Endothelial cell (in vitro differentiated cells): ENCODE measurements at places on chromosomes 4 and X.

- DNase-seq, result no peak
- H3K4me3 ChIP-seq, result no peak overlapping the region
- peaks cover 1% of the 10 kb centered on the region for H3K27me3 ChIP-seq
- H3K36me3 ChIP-seq, result no peaks in the 10 kb centered on the region
- H3K4me1 ChIP-seq, result peaks cover 3% of the 10 kb centered on the region
- no peak overlapping the region for H3K27ac ChIP-seq
Observed at GRCh38 chr4:100059467-100059866, 109.4 kb upstream of the H2AZ1 start.

DNA sequence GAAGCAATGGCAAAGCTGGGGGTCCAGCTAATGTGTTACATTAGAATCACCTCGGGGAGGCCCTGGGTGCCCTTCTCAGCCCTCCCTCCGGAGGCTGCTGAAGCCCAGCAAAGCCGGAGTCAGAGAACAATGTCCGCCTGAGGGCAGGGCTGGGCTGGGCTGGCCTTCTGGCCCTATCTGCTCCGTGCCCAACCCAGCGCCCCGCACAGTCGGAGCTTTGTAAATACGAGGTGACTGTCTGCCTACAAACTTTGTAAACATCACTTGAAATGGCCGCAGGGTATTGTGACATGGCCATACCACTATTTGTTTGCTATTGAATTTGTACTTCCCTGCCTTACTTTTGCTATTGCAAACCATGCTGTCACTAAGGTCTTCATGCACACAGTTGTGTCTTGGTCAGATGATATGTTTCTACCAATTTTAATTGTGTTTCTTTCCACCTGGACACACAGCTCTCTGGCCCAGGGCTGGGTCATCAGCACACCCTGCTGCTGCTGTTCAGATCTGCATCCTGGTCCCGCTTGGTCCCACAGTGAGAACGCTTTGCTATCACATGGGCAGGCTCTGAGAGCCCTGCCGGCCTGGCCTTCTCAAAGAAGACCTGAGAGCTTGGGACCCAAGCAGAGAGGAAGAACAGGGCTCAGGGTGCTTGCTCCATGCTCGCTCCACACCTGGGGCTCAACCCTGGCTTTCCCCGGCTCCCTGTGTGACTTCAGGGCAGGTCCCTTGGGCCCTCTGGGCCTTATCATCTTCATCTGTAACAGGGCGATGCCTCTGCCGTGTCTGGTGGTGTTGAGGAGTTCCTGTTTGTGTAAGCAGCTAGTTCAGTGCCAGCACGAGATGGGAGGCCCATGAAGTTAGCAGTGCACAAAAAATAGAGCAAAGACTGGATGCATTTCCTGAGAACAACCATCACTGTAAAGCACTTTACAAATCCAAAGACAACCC, 2.3 kb downstream of the S100P start:
- H3K36me3 ChIP-seq, result no peaks in the 10 kb centered on the region
- peaks cover 3% of the 10 kb centered on the region for H3K27me3 ChIP-seq
- H3K4me1 ChIP-seq, result peaks cover 21% of the 10 kb centered on the region
- no peak overlapping the region for H3K4me3 ChIP-seq
- no peak for DNase-seq

DNA sequence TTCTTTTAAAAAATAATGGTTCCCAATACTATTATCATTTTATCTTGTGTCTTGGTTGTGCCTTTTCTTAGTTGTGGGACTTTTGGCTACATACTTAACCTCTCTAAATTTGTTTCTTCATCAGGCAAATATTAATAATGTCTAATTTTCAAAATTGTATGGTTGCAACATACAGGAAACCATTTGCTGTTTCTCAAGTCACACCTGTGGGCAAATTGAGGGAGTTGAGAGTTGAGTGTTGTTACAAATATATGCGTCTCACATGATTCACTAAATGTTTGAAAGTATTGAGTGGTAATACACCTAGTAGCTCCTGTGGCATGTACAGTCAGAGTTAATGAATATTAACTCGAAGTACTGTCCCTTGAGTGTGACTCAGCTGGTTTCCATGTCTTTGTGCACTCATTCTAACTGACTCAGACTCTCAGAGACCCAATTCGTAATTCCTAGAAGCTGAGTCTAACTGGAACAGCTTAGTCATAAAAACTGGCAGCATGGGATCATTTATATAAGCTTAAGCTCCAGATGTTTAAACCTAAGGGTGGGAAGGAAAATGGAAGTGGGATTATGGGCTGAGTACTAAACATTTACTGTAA, 802.4 kb downstream of the TRIML1 start:
- H3K27ac ChIP-seq, result no peak overlapping the region
- no peak overlapping the region for H3K4me3 ChIP-seq

DNA sequence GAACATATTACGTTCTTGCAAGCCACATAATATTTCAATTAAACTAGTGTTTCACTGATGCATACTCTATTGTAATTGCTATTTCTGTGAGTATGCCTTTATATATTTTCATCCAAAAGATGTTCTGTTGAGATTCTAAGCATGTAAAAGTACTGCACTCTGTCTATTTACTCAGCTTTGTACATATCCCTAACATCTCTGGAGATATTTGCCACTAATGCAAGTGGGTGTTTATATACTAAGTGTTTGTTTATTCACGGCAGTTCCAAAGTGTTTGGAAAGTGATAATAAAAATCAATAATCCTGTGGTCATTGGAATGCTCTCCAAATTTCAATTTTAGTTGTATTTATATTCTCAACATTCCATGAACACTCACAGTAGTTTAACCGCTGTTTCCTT, 1989.0 kb downstream of the C4orf33 start:
- no peak for DNase-seq
- no peak overlapping the region for H3K4me3 ChIP-seq
- H3K4me1 ChIP-seq, result no peaks in the 10 kb centered on the region
- H3K27ac ChIP-seq, result no peak overlapping the region

- H3K27ac ChIP-seq, result peak overlapping the region; percentile 92
- H3K27me3 ChIP-seq, result no peaks in the 10 kb centered on the region
- no peak overlapping the region for H3K4me3 ChIP-seq
Observed at GRCh38 chr4:138912704-138913340, 102.8 kb upstream of the NOCT start.

- no peak overlapping the region for H3K4me3 ChIP-seq
- DNase-seq, result no peak
- H3K27me3 ChIP-seq, result no peaks in the 10 kb centered on the region
- H3K27ac ChIP-seq, result no peak overlapping the region
- H3K36me3 ChIP-seq, result no peaks in the 10 kb centered on the region
Observed at GRCh38 chrX:75547783-75548182, 24.9 kb upstream of the ZDHHC15 start.

- H3K27me3 ChIP-seq, result peaks cover 3% of the 10 kb centered on the region
- H3K36me3 ChIP-seq, result peaks cover 37% of the 10 kb centered on the region
- H3K4me1 ChIP-seq, result no peaks in the 10 kb centered on the region
- H3K27ac ChIP-seq, result no peak overlapping the region
- no peak overlapping the region for H3K4me3 ChIP-seq
Observed at GRCh38 chr4:5626913-5627312, 81.4 kb downstream of the EVC2 start.

DNA sequence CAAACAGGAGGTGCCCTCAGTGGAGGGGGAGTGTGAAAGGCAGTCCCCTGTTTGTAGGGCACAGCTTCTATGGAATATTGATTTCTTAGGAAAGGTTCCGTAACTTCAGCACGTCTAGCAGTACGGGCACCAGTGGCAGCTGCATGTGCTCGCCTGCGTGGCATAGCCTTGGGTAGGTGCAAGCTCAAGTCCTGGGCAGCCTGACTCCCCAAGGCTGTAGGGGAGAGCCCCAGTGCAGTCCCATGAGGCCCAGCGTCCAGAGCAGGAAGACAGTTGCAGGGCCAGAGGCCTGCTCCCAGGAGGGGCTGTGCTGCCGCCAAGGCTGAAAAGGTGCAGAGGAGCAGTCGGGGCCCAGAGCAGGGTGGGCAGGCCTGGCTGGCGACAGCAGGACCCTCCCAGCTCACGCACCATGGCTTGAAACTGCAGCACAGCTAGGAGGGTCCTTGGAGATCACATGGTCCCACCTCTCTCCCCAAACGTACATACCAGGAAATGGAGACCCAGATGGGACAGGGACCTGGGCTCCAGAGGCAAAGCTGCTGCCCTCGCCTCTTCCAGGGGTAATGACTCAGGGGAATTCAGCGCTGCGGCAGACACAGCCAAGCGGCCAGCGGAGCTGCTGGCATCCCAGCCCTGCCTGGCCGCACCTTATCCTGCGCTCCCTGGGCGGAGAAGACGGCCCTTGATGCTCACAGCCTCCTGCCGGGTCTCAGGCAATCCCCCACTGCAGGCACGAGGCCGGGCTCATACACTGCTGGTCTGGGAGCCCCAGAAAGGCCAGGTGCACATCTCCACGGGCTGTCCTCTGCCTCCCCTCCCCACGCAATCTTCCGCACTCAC, 6.0 kb upstream of the DUSP9 start:
- H3K27ac ChIP-seq, result no peak overlapping the region
- H3K27me3 ChIP-seq, result peaks cover 10% of the 10 kb centered on the region
- DNase-seq, result no peak

DNA sequence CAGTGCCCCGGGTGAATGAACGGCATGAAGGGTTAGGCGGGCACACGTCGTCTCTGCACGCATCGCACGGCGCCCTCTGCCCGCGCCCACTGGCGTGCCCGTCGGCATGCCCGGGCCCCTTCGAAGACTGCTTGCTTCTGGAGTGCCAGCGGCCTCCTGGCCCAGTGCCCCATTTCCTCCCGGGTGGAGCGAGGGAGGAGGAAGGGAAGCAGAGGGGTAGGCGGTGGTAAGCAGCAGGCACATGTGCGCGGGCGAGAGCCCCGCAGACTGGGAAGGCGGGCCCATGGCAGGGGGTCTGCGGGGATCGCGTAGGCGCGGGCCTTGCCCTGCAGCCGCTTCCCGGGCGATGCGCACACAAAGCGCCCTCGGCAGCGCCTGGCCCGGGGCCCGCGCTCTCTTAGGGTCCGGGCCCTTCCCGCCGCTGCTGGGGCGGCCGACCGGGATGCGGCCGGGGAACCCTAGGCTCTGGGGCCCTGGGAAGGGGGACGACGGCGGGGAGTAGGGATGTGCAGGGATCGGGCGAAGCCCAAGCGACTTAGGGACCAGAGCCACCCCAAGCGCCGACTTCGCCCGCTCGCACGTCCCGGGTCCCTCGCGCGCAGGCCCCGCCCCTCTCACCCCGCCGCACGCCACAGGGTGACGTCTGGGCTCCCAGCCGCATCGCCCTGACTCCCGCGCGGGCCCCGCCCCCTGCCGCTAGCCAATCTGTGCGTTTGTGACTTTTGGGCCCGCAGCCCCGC, 866 bp upstream of the EMD start:
- peaks cover 8% of the 10 kb centered on the region for H3K4me1 ChIP-seq
- H3K4me3 ChIP-seq, result no peak overlapping the region
- no peaks in the 10 kb centered on the region for H3K36me3 ChIP-seq
- peak; percentile 16 for DNase-seq
- H3K27me3 ChIP-seq, result peaks cover 2% of the 10 kb centered on the region

GRCh38 chr4:113820108-113820507, 58.6 kb upstream of the CAMK2D start:
- H3K4me3 ChIP-seq, result no peak overlapping the region
- no peaks in the 10 kb centered on the region for H3K27me3 ChIP-seq
- peaks cover 4% of the 10 kb centered on the region for H3K4me1 ChIP-seq
- DNase-seq, result no peak

- H3K27me3 ChIP-seq, result peaks cover 3% of the 10 kb centered on the region
- no peak overlapping the region for H3K4me3 ChIP-seq
- H3K36me3 ChIP-seq, result no peaks in the 10 kb centered on the region
- no peak for DNase-seq
- H3K27ac ChIP-seq, result peak overlapping the region; percentile 91
- peaks cover 33% of the 10 kb centered on the region for H3K4me1 ChIP-seq
Observed at GRCh38 chr4:38161208-38162113, 201.3 kb downstream of the PTTG2 start.

DNA sequence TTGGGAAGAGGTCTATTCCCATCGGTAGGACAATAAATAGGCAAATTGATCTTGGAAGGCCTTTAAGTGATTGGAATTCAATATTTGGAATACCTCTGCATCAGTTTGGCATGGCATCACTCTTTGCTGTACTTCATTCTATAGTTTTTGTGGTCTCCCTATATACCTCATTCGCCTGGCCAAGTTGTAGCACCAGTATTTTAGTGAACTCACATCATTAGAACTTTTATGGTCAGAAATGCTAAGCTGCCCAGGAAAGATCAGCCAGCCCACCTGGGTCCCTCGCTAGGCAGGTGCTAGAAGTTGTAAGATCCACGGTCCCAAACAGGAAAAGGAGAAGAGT, 40.3 kb downstream of the ZCCHC13 start:
- no peak for DNase-seq
- no peak overlapping the region for H3K27ac ChIP-seq
- no peak overlapping the region for H3K4me3 ChIP-seq
- H3K27me3 ChIP-seq, result no peaks in the 10 kb centered on the region

DNA sequence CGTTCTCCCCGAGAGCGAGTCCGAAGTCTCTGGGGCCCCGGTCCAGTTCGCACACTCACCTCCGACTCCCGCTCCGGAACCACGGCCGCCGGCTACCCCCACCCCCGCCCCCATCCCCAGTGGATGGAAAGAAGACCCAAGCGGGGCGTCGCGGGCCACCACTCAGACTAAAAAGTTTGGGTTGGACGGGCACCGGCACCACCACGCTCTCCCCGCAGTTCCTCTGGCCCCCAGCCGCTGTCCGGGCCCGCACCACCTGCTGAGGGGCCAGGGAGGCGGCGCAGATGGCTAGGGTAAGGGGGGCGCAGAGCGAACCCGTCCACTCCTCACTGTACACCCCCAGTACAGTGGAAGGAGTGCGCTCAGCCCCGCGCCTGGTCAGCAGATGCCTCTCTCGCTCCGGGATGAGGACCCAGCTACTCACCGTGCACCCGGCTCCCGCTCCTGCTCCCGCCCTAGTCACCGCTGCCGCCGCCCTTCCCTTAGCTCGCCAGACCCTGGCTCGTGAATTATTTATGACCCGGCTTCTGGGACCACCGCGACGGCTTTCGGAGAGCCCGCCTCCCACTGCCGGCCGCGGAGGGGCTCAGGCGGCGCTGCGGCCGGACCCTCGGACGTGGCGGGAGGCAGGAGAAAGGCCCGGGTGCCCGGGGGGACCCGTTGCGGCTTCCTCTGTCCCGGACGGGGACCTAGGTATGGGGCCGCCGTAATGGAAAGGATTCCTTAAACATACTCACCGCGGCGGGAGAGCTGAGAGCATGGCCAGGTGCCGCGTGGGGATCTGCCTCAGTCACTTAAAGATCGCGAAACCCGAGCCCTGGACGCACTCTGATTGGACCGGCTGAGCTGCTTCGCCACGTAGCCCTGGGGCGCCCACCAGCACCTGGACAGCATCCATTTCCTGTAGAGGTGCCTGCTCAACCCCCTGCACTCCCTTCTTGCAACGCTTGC, at the start of gene PROM1:
Gene PROM1, minus strand, starts transcription at position 783 of the 951 bp plus-strand sequence. CDS start 8,117 bp downstream, outside the sequence.
- no peak within 1 kb of the TSS for H3K27ac ChIP-seq
- H3K4me3 ChIP-seq, result peak within 1 kb of the TSS; percentile 88
- H3K36me3 ChIP-seq, result peaks cover 7% of the 10 kb centered on the region
- peaks cover 19% of the 10 kb centered on the region for H3K27me3 ChIP-seq
- H3K4me1 ChIP-seq, result peaks cover 17% of the 10 kb centered on the region
- DNase-seq, result peak; percentile 35

DNA sequence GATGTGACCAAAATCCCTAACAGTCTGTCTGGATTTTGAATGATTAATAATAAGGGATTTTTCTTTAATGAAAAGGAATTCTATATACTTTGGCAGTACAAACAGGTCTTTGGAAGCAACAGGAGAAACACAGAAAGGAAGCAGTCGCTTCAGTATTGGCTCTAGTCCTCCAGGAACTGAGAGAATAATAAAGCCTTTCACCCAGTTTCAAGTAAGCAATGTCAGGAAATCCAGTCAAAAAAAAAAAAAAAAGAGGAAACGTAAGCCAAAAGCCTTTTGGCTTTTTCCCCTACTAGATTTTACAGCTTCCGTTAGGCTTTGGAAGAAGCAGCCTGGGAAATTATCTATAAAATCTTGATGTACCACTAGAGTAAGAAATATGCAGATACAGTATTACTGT, 61.7 kb upstream of the HDAC8 start:
- no peak for DNase-seq
- no peaks in the 10 kb centered on the region for H3K27me3 ChIP-seq
- H3K4me1 ChIP-seq, result peaks cover 20% of the 10 kb centered on the region
- H3K36me3 ChIP-seq, result no peaks in the 10 kb centered on the region
- no peak overlapping the region for H3K4me3 ChIP-seq
